ENCODE measurements at places on chromosomes 4 and X.
A peak's percentile ranks its signal among the peaks of the same experiment; 100 is the strongest.

GRCh38 chr4:124435274-124435950 lies 277.1 kb downstream of the ANKRD50 start:
- no peak for DNase-seq

DNA sequence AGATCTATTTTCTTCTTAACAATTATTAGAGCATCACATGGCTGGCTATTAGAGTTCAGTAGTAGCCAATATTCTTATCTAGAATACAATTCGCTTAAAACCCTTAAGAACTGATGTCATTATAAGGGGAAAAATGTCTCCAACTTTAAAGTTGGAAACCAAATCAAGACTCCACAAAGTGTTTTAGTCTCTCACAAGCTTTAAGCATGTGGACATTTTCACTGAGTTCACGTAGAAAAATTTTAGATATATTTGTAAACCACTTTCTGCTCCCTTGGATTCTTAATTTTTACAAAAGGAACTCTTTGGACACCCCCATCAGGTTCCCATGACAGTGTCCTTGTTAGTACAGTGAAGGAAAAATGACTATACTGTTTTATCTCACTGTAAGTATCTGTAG lies 123.9 kb upstream of the NAP1L5 start:
- no peak for DNase-seq

- DNase-seq = no peak
These were observed 392.2 kb downstream of the PPP1R2C start for GRCh38 chrX:42385730-42386129.

- DNase-seq = no peak
These were observed 24.2 kb upstream of the VSIG1 start for GRCh38 chrX:108020631-108021030.

- DNase-seq = no peak
These were observed 365.3 kb downstream of the MAPK10 start for GRCh38 chr4:85994576-85994975.

- DNase-seq = no peak
These were observed 393.4 kb downstream of the PABPC4L start for GRCh38 chr4:133808151-133808550.

DNA sequence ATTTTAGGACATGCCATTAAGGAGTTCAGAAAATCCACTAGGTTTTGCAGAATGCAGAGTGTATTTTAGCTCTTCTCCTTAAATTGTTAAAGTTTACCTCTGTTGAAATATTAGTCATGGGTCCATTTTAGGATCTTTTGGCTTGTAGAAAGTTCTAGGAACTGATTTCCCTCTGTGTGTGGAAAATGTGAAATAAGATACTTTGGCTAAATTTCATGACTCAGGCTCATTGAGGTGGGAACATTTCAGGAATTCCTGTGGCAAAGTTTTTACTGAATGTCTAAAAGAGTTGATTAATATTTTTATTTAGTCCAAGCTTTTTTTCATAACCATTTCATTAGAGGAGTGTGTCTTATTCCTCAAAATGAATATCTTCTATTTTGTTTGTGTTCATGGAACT lies 7.0 kb downstream of the FHIP1A start:
- no peak for DNase-seq

GRCh38 chr4:27082776-27083175 lies 222.1 kb downstream of the STIM2 start:
- DNase-seq = no peak

- DNase-seq = no peak
These were observed 13.6 kb upstream of the PDGFRA start for GRCh38 chr4:54215379-54216077.

DNA sequence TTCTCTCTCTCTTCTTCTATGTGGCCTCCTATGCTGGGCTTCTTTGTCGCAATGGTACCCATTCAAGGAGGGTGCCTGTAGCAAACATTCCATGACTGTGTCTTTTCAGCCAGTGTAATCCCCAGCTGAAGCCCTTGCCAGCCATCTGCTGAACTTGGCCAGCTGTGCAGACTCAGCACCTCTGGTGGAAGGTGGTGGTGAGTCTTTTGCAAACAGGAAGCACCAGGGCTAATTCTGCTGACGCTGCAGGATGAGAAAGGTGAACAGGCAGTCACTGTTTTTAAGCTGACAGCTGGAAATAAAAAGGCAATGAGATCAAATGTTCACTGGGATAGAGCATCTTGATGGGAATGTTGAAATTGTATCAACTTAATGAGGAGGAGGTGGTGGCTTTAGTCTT lies 298.7 kb upstream of the CLNK start:
- DNase-seq = peak; percentile 17

- no peak for DNase-seq
These were observed 82.4 kb upstream of the SMIM10 start for GRCh38 chrX:134908356-134908755.

DNA sequence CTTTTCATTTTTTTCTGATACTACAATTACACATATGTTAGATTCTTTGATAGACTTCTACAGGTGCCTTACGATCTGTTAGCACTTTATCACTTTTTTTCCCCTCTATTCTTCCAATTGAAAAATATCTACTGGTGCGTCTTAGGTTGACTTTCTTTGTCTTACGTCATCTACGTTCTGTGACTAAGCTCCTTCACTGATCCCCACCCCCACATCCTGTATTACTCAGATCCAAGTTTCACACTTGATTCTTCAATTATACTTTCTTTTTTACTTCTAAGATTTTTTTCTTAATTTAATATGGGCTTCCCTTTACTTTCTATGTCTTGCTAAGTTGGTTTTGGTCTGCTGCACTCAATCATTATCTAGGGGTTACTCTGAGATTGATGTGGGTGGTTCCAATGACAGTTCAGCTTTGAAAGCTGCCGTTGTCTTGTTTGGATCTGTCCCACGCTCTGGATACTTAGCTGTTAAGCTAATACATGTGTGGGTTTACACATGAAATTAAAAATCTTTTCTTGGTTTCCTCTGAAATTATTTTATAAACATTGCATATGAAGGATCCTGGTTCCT lies 1321.1 kb downstream of the RAPGEF2 start:
- no peak for DNase-seq

GRCh38 chrX:22527302-22527701 lies 254.6 kb downstream of the CBLL2 start:
- DNase-seq = no peak

- peak; percentile 25 for DNase-seq
These were observed at the start of gene FAM184B for GRCh38 chr4:17781300-17782287. FAM184B (minus strand) TSS chr4:17781621; CDS start chr4:17781299, 322 bp downstream.

GRCh38 chrX:1492421-1493012 lies 39.8 kb upstream of the ASMTL start:
- no peak for DNase-seq

GRCh38 chrX:37746218-37746941 lies 33.5 kb upstream of the CYBB start:
- DNase-seq = peak; percentile 55

DNA sequence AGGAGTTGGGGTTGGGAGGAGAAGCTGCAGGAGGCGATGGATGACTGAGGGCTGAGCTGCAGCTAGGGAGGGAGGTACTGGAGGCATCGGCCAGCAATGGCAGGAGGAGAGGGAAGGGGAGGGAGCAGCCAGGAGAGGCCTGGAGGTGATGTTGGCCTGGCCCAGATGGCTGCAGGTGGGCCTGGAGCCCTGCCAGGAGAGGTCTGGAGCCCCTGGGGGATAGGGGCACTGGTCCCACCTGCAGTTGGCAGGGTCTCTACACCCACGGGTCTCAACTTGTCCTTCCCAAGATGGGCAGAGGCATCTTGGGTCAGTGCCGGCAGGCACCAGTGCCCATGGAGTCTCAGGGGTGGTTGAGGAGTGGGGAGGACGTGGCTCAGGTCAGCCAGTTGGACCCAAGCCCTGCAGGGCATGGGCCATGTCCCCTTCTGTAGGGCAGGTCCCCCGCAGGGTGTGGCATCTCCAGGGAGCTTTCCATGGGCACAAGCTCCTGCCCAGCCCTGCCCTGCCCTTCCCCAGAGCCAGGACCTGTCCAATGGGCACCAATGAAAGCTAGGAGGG lies 2.7 kb upstream of the MXD4 start:
- DNase-seq = no peak

DNA sequence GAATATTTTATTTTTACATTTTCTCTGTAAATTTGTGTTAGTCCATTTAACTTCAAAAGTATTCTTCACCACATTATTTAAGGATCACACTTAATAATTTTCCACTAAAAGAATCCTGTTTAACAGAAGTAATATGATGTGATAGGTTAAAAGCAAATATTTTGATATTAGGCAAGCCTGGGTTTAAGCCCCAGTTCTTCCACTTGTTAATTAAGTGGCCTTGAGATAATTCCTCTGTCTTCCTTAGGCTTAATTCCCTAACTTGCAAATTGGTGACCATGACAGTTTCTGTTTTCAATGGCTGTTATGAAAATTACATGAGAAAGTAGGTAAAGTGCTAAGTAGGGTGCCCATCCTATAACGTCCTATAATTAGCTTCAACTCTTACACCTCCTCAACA lies 129.9 kb upstream of the ATOH1 start:
- no peak for DNase-seq
